ENCODE measurements at places on chromosomes 7 and 10.

DNA sequence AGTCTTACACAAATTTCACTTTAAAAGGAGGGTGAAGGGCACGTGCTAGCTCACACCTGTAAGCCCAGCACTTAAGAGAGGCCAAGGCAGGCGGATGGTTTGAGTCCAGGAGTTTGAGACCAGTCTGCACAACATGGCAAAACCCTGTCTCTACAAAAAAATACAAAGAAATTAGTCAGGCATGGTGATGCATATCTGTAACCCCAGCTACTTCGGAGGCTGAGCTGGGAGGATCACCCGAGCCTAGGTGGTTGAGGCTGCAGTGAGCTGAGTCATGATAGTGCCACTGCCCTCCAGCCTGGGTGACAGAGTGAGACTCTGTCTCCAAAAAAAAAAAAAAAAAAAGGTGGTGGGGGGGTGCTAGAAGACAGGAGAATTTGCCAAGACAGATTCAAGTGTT, 237.3 kb upstream of the KLF14 start:
- no peak for DNase-seq

GRCh38 chr7:2892549-2892948, 48.4 kb upstream of the GNA12 start:
- DNase-seq = no peak

- no peak for DNase-seq
These were observed 139.0 kb downstream of the ELFN1 start for GRCh38 chr7:1809070-1809469.

GRCh38 chr7:8871716-8872115, 438.3 kb downstream of the NXPH1 start:
- DNase-seq = no peak

DNA sequence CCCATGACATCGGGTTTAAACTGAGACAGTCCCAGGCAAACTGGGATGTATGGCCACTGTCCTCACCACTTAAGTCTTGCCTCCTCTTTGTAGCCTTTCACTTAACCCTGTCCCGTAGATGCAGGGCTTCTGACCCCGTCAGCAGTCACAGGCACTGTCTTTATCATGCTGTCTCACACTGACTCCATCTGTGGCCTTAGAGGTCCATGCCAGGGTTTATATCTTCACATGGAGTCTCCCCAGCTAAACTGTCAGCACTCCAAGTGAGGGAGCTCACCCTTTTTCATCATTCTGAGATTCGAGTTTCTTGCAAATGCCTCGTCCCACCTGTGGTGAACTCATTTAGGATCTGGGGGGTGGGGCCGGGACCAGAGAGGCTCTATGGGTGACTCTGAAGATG, 2.8 kb downstream of the FKBP6 start:
- no peak for DNase-seq

All from RWPE1 (cell line).